ENCODE measurements at places on chromosomes 4 and X.

DNA sequence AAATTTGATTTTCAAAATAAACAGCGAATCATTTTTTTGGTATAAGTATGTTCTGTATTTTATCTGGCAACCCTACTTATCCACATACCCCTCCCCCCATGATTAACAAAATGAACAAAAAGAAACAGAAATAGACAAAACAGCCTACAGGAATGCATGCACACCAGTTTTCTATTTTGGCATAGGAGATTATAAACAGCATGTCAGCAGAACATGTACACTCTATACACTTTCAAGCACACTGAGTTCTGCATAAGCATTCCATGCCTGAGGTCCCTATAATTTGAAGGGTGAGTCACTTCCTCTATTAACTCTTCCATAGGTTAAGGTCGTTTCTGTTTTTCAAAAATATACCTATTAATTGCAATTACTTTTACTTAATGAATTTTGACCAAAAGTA is 28.0 kb upstream of the ZNF280C start:
- no peak for DNase-seq

- DNase-seq = no peak
Observed at GRCh38 chrX:13000301-13000811, 25.4 kb downstream of the TMSB4X start.

DNA sequence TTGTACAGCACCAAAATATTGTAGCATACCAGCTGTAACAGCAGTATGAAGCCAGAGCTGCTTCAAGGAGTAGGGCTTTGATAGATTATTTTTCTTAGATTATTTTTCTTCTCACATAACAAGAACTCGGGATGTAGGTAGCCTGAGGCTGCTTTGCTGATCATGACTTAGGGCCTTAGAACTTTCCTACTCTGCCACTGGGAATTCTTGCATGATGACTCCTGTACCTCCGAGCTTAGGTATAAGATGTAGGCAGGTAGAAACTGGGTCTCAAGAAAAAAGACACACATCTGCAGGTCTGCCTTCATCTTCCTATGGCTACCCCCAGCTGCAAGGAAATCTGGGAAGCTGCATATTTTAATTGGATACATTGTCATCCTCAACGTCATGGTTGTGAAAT is 115.9 kb upstream of the PNPLA4 start:
- no peak for DNase-seq

- no peak for DNase-seq
Observed at GRCh38 chr4:22850630-22851029, 157.9 kb downstream of the GBA3 start.

- no peak for DNase-seq
Observed at GRCh38 chrX:35046660-35047296, 104.2 kb downstream of the FAM47B start.

DNA sequence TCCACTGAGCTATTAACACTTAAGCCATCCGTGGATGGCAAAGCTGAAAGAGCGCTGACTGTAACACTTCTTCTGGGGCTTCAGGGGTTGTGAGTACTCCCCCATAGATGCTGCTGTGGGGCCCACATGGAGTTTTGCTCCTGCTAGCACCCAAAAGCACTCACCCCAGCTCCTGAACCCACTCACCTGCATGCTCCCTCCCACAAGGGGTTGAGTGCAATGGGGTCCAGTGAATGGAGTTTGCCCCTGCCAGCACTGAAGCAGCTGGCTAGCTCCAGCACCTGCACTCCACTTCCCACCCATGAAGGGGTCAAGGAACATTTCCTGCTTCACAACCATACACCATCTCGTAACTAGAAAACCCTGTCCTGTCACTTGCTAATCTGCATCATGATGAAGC is 78.9 kb downstream of the IL21 start:
- DNase-seq = no peak

- DNase-seq = no peak
Observed at GRCh38 chrX:9429767-9430166, 35.1 kb upstream of the TBL1X start.

DNA sequence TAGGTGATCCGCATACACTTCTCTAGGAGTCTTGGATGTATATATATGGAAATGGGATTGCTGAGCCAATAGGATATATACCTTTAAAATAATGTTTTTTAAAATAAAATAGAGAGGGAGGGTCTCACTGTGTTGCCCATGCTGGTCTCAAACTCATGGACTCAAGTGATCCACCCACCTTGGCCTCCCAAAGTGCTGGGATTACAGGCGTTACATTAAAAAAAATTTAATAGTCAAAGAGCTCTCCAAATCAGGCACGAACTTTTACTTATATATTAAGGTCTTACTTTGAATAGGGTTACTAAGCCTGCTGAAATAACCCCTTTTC is 109.0 kb downstream of the GNL3L start:
- DNase-seq = no peak

- no peak for DNase-seq
Observed at GRCh38 chr4:37666625-37667071, 19.5 kb downstream of the RELL1 start.

DNA sequence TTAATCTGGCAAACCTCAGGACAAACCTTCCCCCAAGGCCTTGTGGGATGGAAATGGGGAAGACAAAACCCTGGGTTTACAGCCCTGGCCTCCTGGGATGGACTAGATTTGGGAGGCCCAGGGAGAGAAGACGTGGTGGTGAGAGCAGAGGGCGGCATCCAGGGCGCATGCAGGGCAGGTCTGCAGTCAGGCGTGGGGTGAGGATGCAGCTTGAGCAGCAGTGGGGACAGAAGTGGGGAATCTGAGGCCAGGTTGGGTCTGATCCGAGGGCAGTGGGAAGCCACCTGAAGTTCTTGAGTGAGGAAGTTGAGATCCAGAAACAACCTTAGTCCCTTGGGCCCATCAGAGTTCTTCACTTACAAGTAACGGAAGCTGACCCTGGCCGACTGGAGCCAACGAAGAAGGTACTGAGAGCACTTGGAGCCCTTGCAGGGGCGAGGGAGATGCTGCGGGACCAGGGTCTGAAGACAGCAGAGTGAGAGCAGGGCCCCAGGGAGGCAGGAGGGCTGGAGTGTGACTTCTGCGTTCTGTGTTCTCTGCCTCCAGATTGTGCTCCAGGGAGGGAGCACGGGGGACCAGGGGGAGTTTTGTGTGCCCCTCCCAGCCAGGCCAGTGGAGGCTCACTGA is 42.0 kb upstream of the GPR78 start:
- DNase-seq = no peak

DNA sequence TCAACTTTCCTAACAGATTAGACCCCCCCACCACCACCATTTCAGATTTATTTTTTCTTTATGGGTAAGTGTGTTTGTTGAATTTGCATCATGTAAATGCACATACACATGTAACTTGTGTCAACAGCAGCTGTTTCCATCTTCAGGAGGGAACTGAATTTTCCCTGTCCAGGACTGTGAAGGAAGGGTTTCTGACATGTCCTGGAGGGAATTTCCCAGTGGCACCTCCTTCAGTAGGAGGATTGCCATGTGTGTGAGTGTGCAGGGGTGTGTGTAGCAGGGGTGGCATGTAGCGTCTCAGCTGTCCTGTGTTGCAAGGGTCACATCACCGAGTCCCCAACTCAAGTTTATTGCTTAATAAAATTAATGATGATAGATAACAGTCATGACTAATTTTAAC is 19.7 kb downstream of the HERC6 start:
- no peak for DNase-seq

Measured in activated CD8-positive, alpha-beta memory T cell treated with anti-CD3 and anti-CD28 coated beads for 4 hours (primary cell).